ENCODE measurements at places on chromosomes 3 and 15. TPM values are rescaled to one million over a fixed set of nuclear protein-coding genes. Genes with fewer than 3 reads are reported as not detected.

DNA sequence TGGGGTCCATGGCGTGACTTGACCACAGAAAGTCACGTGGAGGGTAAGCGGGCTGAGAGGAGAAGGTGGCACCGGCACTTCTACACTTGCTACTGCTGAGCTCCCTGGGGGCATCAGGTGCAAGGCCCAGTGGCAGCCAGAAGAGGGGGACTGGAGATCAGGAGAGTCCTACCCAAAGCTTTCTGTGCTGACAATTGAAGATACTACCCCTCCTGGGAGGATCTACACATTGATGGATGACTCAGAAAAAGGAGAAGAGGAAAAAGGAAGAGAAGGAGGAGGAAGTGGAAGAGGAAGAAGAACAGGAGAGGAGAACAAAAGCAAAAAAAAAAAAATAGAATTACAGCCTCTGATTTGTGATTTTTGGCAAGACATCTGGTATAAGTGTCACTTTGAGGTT is 41.2 kb downstream of the MYO5C start:
- no peak for DNase-seq

Gene ADIPOQ
- not detected for polyA plus RNA-seq

Gene TGM5
- polyA plus RNA-seq = 0.65 TPM

Gene TMEM212
- not detected for polyA plus RNA-seq

- DNase-seq = no peak
These were observed 66.3 kb upstream of the IQSEC1 start for GRCh38 chr3:13139471-13140065.

Measured in HepG2 (cell line).